ENCODE measurements at places on chromosomes 6 and 20.
A peak's percentile ranks its signal among the peaks of the same experiment; 100 is the strongest.

- DNase-seq: peak; percentile 50
Observed at GRCh38 chr20:51372176-51372803, 170.2 kb downstream of the NFATC2 start.

DNA sequence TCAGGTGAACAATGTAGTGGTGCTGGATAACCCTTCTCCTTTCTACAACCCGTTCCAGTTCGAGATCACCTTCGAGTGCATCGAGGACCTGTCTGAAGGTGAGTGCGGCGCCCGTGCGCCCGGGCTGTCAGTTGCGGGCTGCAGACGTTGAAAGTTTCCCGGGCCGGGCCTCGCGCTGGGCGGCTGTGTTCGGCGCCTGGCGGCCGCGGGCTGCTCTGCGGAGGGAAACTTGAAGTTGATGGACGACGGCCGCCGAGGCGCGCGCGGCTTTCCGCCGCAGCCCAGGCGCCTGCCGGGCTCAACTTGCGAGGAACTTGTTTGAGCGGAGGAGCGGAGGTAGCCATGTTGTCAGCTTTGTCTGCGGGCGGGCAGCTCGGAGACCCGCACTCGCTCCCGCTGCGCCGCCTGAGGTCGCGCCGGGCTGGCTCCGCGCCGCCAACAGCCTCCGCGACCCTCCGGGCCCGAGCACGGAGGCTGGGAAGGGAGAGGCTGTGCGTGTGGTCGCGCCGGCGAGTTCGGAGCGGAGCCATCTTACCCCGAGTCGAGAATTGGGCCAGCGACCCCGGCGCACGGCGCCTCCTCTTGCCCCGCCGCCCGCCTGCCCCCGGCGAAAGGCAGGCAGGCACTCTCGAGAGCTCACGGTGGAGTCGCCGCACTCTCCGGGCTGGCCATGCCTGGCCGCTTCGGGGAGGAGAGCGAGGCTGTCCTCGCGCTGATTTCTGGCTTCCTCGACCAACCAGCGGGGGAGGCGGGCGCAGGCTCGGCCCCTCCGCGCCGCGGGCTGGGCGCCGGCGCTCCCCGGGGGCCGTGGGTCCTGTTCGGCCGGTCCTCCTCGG lies 691 bp downstream of the ASF1A start:
- DNase-seq: peak; percentile 71

- DNase-seq: no peak
Observed at GRCh38 chr6:168160506-168161370, 81.7 kb upstream of the FRMD1 start.

DNA sequence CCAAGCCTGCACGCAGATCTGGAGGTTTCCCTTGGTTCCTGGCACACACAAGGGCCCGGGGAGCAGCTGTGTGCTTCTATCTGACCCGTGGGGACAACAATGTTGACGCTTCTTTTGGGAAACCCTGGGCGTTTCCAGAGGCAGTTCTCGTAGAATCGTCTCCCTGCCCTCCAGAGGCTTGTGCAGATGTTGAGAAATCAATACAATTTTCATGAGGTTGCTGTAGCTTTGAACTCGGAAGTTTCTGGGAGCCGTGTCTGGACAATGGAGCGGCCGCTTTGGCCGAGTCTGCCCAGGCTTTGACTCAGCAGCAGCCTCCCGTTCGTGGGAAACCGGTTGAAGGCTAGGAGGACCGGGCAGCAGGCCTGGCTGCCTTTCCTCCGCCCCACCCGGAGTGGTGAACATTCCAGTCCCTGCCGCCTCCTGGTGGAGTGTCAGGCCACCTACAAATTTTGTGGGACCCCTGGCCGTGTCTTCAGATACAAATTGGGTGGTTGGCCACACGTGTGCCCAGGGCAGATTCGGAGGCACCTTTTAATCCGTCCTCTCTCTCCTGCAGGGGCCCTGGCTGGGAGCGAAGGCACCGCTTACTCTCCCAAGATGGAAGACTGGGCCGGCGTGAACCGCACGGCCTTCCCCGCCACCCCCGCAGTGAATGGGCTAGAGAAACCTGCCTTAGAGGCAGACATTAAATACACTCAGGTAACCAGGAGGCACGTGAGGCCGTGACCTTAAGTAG lies 2.7 kb downstream of the PAX1 start:
- no peak for DNase-seq

GRCh38 chr20:46895906-46896242 lies 1.2 kb downstream of the EYA2 start:
- DNase-seq: no peak

DNA sequence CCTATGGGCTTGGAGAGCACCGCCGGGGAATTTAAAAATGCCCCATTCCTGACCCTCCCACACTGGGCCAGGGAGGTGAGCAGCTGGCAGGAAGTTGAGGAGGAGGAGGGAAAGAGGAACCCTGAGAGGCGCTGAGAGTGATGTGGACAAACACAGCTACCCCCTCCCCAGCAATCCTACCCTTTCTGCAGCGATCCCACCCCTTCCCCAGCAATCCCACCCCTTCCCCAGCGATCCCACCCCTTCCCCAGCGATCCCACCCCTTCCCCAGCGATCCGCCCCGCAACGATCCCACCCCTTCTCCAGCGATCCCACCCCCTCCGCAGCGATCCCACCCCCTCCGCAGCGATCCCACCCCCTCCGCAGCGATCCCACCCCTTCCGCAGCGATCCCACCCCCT lies 111.6 kb downstream of the SYCP2 start:
- no peak for DNase-seq

- no peak for DNase-seq
Observed at GRCh38 chr6:123526128-123526527, 110.6 kb downstream of the TRDN start.

- no peak for DNase-seq
Observed at GRCh38 chr6:44543664-44544063, 156.2 kb downstream of the CDC5L start.

DNA sequence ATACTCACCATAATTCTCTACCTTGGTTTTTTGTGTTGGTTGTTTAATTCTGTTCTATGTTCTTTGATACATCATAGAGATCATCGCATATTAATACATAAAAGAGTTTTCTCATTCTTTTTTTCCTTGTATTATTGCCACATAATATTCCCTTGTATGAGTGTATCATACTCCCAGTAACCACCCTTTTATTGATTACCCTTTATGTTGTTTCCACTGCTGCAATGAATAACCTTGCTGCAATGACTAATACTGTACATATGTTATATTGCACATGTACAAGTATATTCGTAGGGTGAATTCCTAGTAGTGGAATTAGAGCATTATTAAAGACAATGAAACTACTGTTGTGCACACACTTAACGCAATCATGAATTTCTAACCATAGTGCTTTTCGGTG lies 9.1 kb upstream of the SF3B5 start:
- DNase-seq: no peak

DNA sequence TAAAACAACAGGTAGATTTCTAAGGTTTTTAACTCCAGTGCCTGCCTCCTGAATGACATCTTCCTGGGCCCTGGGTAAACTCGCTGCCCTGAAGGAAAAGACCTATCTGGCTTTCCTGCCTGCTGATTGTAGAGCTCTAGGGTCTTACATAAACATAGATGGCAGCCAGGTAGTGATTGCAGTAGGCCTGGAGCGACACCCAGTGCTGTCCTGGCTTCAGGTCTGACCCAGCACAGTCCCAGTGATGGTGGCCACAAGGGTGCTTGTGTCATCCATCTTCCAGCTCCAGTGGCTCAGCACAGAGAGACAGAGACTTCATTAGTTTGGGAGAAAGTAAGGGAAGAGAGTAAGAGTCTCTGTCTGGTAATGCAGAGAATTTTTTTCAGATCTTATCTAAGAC lies 542.9 kb upstream of the IMPG1 start:
- no peak for DNase-seq

DNA sequence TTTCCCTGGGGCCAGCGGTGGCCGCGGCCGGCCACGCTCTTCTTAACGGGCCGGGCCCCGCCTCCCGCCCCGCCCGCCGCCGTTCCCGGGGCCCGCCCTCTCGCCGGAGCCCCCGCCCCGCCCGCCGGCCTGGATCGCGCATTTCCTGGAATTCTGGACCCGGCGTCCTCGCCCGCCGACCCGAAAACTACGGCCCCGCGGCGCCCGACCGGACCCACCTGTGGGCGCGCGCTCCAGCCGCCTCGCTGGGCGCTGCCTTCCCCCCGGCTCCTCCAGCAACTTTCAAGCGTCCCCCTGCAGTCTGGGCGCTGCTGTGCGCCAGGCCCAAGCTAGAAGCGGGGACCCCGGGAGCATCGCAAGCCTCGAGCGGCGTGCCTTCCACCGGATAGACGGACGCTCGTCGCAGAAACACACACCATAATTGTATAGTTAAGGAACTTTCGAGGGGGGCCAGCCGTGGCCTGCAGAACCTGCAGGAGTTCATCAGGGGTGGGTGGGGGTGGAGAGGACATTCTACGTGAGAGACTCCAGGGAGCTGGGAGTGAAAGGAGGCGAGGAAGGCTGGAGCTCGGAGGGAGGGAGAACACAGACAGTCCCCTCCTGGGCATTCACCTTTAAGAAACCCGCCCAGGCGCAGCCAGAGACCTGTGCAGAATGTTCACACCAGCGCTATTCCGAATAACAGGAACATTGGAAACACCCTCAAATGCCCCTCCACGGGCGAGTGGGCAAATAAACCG lies at the start of gene ADA:
ADA (minus strand) TSS at position 16 of the 740 bp plus-strand sequence. CDS start 92 bp downstream, outside the sequence.
- peak; percentile 64 for DNase-seq

DNA sequence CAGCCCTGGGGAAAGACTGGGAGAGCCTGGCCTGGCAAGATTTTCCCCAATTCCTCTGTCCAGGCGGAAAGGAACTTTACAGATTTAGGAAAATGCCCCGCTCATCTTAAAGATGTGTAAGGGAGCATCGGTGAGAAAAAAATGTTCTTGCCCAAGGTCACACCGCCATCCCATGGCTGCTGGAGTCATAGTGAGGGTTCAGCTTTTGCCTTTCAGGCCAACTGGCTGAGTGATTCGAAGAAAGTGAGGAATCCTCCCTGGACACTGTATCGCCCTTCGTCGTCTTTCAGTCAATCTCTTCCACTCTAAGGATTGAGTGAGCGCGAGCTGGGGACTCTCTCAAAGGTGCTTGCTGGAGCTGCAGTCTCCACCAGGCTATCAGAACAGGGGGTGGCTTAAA lies 1.4 kb downstream of the WFDC2 start:
- DNase-seq: no peak

- no peak for DNase-seq
Observed at GRCh38 chr20:50049442-50050026, 63.4 kb downstream of the UBE2V1 start.

DNA sequence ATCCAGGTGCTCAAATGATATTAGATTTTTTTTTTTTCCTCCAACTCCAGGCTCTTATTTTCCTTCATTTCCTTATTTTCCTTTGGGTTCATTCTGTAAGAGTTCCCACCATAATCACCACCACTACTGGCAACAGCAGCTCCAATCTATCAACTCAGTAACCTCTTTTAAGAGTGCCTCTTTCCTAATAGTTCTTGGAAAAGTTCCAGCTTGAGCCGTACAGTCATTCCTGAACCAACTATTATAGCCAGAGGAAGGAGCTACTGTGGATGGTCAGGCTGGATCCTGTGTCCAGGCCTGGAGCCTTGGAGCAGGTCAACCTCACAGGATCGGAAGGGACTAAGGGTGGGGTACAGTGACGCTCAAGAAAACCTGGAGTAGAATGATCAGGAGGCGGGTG lies 4.2 kb upstream of the ANGPT4 start:
- DNase-seq: no peak

DNA sequence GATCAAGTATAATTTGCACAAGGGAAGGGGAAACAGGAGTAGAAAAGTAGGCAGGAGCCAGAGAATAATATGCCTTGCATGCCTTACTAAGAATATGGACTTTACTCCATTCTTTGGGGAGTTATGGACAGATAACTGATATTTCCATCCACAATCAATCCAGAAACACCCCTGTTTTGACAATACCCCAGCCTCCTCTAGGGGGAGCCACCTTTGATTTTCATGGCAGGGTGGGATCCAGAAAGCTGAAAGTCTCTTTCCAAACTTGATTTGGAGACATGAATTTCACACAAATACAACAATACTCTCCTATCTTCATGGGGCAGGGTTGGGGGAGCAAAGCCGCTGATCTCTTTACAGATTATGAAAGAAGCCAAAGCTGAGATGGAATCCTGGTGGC lies 404.1 kb downstream of the FOXA2 start:
- DNase-seq: no peak

GRCh38 chr20:45701873-45702272 lies at the start of gene WFDC13:
TSS of gene WFDC13 (plus strand) at chr20:45702038. CDS start at chr20:45702124, 86 bp downstream.
- DNase-seq: no peak

GRCh38 chr20:8527998-8528723 lies 396.1 kb downstream of the PLCB1 start:
- DNase-seq: no peak

GRCh38 chr20:33359399-33360261 lies 41.7 kb downstream of the CDK5RAP1 start:
- no peak for DNase-seq

GRCh38 chr6:79713701-79714322 lies 82.7 kb downstream of the SH3BGRL2 start:
- DNase-seq: peak; percentile 44

- no peak for DNase-seq
Observed at GRCh38 chr6:124823240-124824111, 138.8 kb upstream of the RNF217 start.

GRCh38 chr20:24638591-24639548 lies 169.4 kb downstream of the SYNDIG1 start:
- DNase-seq: no peak

- DNase-seq: peak; percentile 47
Observed at GRCh38 chr6:3159805-3160781, 2.7 kb upstream of the TUBB2A start.

GRCh38 chr6:129203190-129203900 lies 320.4 kb downstream of the LAMA2 start:
- DNase-seq: no peak

DNA sequence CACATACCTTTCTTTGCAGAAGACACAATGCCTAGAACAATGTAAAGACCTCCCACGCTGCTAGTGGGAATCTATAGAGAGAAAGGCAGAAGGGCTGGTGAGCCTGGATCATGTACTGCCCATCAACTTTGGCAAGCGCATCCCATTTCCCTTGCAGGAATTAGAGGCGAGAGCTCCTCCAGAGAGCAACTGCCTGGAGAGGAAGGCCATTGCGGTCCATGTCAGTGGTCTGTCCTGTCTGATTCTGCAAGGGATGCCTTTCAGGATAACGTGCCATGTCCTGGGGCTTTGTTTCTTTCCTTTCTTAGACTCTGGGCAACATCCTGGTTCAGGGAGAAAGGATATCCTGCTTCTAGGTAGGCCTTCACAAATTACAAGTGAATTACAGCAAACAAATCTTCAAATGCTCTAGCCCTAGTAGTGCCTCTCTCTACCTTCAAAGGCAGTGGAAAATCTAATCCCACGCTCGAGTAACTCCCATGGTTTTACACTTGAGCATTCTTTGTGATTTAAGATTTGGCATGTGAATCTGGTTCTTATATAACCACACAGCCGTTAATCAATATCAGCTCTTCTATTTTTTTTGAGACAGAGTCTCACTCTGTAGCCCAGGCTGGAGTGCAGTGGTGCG lies 38.5 kb downstream of the GCNT2 start:
- no peak for DNase-seq

GRCh38 chr6:119628691-119629594 lies 279.4 kb upstream of the MAN1A1 start:
- no peak for DNase-seq

Data from activated naive CD8-positive, alpha-beta T cell treated with anti-CD3 and anti-CD28 coated beads for 36 hours (primary cell).